ENCODE measurements at places on chromosomes 5 and 9.

DNA sequence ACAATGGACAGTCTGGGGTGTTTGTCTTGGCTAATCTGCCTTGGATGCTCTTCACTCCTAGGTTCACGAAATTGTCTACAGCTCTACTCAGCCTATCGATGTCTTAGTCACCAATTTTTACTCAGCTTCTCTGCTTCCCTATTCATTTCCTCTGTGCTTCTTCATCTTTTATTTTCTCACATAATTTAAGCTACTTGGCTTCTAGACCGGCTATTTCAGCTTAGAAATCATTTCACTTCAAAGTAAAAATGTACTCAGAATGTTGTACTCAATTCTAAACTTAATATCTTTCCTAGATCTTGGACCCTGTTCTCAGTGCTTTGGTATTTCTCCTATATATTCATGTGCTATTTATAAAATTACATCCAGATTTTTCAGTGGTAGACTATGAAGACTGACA, 430.0 kb upstream of the FTMT start:
- no peak for DNase-seq

GRCh38 chr5:154475591-154476353, 2.3 kb downstream of the HAND1 start:
- no peak for DNase-seq

DNA sequence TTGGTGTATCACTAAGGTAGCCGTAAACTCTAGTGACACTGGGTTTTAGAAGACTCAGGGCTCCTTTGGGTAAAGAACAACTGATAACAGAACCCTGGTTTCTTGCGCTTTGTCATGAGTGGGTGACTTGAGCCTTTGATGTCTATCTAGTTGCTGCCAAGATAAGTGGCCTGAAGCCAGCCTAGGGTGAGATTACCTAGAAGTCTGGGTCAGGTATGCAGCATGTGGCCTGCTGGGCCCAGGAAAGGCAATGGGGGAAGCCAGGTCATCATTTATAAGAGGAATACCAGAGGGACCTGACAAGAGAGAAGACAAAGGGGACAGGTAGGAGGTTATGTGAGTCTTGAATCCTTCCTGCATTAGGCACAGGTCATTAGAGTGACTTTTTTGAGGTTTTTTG, 23.2 kb upstream of the GARNL3 start:
- DNase-seq: no peak

DNA sequence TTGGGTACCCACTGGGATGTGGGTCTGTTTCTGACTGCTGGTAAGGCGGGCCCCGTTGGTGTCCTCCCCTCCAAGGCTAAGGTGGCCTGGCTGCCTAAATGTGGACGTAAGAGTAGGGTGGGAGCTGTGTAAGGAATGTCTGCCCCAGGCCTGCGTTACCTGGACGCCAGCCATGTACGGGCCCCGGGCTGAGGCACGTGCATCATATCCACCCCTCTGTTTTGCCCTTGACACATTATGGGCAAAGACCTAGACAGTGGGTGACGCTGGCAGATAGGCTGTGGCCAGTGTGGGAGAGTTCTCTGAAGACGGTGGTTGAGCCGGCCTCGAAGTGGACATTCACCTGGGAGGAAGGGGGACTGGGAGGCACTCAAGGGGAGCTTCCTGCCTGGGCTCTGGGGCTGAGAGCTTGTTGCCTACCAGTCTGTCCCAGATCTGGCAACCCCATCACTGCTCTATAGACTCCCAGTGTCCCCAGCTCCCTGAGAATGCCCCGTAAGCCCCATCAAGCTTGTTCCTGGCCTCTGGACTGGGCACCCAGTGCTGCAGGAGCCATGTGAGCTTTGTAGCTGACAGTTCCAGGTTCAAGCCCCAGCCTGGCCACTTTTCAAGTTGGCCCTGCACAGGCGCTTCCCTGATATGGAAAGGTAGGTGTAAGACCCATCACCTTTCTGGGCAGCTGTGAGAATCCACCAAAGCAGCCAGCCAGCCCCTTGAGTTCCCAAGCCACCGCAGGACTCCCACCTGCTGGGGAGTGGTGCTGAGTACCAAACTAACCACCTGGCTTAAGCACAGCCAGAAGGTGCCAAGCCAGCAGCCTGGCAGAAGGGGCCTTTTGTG, 3.2 kb upstream of the PRR7 start:
- DNase-seq: no peak

DNA sequence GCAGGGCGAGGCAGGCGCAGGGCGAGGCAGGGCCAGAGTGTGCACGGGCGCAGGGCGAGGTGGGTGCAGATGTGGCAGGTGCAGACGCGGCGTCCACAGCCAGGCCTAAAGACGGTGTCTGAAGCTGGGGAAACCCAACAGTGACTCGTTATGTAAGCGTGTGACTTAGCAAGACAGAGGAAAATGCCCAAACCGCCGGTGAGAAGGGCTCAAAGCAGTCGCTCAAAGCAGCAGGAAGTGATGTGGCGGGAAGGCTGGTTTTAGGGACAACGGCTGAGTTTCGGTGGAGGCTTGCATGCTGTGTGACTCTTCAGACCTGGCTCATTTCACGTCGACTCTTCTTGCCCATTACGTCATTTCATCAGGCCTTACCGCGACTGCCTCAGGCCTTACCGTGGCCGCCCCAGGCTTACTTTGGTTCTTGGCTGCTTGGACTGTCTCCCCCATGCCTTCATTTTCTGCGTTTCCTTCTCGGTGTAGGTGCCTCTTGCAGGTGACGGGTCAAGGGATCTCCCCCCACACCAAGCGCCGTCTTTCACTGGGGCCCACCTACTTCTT, 50.5 kb upstream of the EXOC3 start:
- no peak for DNase-seq

GRCh38 chr9:19938990-19939733, 150.3 kb upstream of the SLC24A2 start:
- DNase-seq: no peak

- no peak for DNase-seq
Observed at GRCh38 chr5:126351153-126351552, 72.1 kb upstream of the GRAMD2B start.

GRCh38 chr5:21164425-21164824, 1176.4 kb upstream of the CDH18 start:
- no peak for DNase-seq

- no peak for DNase-seq
Observed at GRCh38 chr9:118268046-118268445, 563.8 kb downstream of the TLR4 start.

- DNase-seq: no peak
Observed at GRCh38 chr9:11356067-11356466, 743.3 kb upstream of the PTPRD start.

- no peak for DNase-seq
Observed at GRCh38 chr9:125631391-125632085, 75.5 kb downstream of the MAPKAP1 start.

- DNase-seq: no peak
Observed at GRCh38 chr5:143054480-143054941, 284.3 kb downstream of the ARHGAP26 start.

- DNase-seq: peak; percentile 56
Observed at GRCh38 chr9:71249729-71250317, 128.4 kb upstream of the TRPM3 start.

DNA sequence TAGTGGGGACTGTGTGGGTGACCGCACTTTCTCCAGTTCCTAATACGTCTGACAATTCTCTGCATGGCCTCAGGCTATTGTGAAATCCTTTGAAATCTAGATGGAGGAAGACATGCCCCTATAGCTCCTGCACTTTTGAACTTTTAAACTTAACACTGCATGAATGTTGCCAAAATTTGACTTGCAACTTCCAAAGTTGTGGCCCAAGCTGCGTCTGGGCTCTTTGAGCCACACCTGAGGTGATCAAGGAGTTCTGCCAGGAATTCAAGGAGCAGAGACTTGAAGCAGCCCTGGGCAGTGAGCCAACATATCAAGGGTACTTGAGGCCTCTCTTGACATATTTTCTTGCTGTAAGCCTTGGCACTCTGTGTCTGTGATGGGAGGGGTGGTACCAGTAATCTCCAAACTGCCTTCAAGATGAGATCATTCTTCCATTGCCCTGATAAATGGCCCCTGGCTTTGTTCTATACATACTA, 1336.1 kb upstream of the CDH9 start:
- no peak for DNase-seq

DNA sequence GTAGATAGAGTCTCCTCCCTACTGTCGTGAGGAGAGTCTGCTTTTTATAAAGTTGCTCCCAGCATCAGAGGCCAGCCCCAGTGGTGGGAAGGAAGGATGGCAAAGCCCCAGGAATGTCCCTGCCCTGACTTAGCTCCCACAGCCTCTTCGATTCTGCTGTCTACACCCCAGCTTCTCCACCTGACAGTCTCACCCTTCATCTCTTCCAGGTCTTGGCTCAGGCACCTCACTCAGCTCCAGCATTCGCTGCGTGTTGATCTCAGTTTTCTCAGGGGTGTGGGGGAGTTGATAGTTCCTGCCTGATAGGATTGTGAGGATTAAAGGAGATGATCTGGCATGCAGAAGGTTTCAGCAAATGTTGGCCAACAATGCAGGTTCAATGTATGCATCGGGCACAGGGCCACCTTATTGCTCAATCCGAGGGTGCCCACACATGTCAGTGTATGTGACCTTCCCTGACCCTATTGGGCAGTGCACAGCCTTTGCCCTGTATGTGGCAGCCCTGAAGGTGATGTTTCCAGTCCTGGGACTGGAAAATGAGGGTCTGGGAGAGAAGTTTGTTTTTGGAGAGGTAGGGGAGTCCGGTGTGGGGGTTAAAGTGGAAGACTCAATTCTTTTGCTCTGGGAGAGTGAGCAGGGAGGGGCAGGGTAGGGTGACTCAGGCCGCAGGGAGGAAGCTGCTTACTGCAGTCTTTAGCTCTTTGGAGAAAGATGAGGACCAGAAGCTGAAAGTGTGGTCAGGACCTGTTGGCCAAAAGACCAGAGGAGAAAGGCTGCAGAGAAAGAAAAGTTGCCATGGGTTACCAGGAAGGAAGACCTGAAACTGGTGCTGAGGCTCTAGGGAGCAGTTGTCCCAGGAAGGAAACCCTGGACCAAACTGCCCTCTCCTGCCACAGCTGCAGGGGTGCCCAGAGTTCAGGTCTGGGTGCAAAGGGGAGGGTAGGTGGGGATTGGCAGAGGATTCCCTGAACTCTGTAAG, 153.2 kb downstream of the MACROH2A1 start:
- no peak for DNase-seq

- DNase-seq: no peak
Observed at GRCh38 chr5:141908796-141909195, 14.9 kb upstream of the DELE1 start.

DNA sequence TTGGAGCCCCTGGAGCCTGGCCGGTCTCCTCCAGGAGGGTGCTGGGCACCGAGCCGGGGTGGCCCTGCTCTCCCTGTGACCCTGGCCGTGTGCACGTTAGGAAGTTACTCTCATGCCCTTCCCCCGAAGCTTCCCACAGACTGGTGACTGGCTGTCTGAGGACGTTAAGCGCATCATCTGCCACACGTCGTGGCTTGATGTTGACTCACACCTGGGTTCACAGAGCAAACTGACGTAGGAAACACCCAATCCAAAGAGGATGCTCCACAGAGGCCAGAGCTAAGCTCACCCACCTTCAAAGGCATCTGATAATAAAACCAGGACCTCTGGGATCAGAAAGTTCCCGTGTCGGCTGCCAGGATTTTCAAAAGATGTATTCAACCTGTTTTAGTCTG, 152.9 kb upstream of the PHYKPL start:
- no peak for DNase-seq

DNA sequence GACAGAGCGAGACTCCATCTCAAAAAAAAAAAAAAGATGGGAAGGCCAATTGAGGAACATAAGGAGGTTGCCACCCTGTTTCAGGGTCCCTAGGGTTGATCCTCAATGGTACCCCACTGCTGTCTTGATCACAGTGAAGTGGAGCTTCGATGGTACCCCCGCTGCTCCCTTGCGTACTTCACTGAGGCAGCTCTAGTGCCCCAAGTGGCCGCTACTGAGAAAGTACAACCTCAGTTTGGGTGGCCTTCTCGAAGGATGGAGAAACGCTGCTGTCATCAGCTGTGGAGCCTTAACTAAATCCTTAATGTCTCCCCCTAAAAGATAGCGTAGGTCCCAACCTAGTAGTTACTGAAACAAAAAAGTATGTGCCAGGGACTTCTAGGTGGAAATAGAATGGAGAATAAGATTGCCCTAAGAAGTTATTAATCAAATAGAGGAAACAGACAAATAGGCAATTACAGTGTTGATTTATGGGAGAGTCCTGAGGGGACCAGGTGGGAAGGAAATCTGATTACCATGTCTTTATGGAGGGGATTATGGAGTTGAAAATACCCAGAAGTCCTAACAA, 6.3 kb downstream of the TESK1 start:
- no peak for DNase-seq

DNA sequence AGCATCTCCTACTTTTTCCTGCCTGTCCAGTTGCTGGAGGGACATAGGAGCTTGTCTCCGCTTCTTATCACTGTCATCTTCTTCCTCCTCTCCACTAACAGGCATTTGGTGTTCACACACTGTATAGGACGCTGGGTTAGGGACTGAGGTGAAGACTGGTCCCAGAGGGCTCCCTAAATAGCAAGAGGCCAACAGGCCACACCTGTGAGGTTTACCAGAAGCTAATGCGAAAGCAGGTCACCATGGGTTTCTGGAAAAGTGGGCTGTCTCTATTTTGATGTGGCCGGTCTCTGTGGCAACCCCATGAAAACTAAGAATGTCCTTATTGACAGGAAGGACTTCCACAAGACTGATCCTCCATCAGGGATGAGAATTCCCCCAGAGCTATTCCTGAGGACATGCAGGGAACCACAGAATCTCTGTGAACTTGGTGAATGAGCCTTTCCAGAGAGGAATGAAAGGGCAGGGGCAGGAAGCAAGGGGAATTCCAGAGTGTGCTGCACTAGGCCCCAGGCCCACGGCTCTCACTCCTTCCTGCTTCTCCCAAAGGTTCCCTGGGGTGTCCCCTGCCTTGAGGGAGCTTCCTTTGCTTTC, 61.7 kb downstream of the DAP start:
- DNase-seq: no peak

DNA sequence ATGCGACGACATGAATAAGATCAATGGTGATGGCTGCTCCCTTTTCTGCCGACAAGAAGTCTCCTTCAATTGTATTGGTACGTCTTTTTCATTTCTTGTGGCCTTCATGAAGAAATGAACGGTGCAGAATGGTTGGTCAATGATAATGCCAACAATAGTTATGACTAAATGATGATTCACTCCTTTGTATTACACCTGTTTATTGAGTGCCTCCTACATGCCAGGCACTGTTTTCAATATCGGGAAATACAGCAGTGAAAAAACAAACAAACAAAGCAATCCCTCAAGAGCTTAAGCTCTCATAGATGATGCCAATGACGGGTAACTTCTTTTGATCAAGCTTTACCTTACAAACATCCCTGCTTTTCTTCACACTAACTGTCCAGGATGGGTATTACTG, 117.7 kb downstream of the PAPPA start:
- DNase-seq: no peak

DNA sequence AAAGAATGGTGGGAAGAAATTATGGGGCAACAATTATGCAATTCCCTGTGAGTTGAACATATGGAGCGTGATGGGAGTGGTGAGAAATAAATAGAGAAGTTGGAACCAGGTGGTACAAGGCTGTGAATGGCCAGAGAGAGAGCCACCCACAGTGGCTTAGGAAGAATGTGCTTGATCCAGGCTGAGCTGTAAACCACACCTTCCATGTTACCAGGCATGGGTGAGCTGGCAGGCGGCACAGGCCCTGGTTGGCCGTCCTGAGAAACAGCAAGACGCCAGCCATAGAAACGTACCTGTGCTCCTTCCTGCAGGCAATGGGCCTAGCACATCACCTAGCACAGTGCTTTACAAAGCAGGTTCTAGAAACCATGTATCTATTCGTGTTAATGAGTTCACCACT, 74.3 kb downstream of the EPB41L4B start:
- DNase-seq: no peak
